ENCODE measurements at places on chromosomes 3 and 15.

DNA sequence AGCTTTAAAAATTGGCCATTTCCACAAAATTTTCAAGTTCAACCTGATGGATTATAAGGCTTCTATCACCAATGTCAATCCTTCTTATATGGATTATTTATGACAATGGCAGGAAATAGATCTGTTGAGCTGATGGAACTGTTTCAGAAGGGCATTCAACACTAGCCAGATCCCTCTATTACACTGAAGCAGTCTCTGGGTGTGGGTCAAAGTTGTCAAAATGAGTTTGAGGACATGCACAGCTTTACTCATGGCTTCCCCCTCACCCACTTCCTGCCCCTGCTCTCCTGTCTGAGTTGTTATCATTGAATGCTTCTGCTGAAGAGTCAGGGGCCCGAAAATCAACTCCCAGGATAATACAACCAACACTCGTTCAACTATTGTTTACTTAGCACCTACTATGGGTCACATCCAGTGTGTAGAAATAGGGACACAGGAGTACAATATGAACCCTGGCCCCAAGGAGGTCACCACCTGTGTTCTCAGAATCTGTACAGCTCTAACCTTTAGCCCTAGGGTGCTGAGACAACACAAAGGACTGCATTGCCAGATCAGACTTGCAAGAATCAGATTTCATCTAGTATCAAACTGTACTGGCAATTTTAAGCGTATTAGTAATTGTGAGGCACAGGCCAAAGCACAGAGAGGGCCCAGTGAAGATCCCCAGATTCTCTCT, 41.7 kb upstream of the FAM3D start:
- no peak for DNase-seq

GRCh38 chr15:40338041-40338657, 2.6 kb downstream of the CCDC9B start:
- peak; percentile 68 for DNase-seq

DNA sequence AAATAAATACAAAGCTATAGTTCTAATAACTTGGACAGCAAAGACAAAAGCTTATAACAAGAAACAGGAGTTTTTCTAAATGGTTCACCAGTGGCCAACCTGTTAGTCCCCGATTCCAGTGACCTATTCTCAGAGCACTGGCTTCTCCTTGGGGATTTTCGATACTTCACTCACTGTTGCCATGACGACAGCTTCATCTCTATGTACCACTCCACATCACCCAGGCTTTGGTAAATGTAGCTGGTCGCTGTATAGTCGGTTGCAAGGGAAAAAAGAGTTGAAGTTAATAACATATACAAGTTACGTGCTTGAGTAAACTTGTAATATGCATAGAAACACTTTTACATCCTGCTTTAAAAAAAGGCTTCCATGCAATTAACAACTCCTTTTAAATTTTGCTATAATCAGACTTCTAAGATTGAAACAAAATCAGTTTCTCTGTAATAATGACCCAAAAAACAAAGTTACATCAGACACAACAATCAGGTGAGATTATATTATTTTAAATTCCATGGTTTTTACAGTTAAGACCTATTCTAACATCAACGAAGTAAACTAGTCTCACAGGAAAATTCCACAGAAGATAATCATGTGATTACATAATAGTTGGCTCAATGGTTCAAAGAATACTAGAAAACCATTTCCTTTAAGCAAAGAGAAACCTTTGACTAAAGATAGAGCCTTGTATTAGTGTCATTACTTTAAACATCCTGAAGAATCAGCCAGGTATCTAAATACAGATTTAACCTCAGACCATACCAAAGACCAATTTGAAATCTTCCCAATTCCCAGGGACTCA, 2.9 kb downstream of the CCNL1 start:
- DNase-seq: no peak

- peak; percentile 70 for DNase-seq
Measured at GRCh38 chr3:157493627-157494550, 9.3 kb downstream of the VEPH1 start.

DNA sequence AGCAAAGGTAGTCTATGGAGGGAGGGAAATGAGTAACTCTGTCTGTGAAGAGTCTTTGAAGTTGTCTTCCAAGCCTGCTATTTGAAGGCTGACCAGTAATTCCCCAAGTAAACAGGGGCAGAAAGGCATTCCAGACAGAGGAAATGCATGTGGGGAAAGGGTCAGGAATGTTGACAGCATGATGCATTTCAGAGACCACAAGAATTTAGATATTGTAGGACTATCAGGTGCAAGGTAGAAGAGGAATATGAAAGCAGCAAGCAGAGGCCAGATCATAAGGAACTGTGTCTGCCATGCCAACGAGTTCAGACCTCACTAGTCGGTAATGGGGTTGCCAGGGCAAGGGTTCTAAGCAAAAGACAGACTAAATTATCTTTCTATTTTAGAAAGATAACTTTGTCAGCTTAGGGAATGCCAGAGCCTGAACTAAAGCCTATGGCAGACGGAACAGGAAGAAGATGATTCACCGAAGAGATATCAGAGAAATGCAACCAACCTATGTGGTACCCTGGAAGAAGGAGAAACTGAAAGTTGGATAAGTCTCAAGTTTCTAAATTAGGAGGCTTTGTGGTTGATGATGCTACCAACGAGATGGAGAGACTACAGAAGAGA, 327.0 kb upstream of the RORA start:
- peak; percentile 71 for DNase-seq

- peak; percentile 8 for DNase-seq
Measured at GRCh38 chr3:123552095-123552714, 32.6 kb downstream of the HACD2 start.

DNA sequence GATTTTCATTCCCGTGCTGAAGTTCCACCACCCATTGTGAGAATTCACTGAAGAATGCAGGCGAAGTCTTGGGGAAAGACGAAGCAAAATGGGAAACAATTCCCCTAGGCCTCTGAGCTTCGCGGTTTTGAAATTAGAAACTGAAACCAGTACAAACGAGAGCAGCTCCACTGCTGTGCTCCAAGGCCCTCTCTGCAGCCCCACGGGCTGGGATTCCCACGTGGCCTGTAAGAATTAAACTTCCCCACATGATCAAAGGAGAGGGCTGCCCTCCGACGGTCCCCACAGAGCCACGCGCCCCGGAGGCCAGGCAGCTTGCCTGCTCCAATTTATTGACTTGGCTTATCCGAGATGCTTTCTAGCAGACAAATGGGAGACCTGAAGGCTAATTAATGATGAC, 144.0 kb downstream of the GREM1 start:
- DNase-seq: peak; percentile 88

GRCh38 chr15:52963865-52964264, 173.7 kb upstream of the ONECUT1 start:
- DNase-seq: no peak

GRCh38 chr3:82640254-82640653, 878.8 kb upstream of the GBE1 start:
- no peak for DNase-seq

GRCh38 chr15:96947296-96948229, 617.1 kb downstream of the NR2F2 start:
- no peak for DNase-seq

DNA sequence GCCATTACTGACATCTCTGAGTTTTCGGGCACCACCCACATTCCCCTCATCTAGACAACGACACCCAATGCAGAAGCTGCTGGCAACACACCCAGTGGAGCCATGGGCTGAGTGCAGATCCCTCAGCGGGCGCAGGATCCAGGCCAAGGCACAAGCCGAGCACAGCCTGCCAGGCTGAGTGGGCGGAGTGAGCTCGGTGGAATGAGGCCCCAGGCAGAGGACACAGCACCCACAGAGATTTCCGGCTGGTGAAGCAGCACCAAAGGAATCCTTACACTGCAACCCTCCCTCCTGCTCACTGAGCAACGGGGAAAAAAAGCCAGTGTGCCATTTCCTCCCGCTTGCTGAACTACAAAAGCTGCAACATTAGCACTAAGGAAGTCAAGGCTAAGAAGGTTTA, 34.3 kb downstream of the ZMAT3 start:
- DNase-seq: peak; percentile 58

GRCh38 chr3:4584456-4585249, 91.5 kb downstream of the ITPR1 start:
- no peak for DNase-seq

DNA sequence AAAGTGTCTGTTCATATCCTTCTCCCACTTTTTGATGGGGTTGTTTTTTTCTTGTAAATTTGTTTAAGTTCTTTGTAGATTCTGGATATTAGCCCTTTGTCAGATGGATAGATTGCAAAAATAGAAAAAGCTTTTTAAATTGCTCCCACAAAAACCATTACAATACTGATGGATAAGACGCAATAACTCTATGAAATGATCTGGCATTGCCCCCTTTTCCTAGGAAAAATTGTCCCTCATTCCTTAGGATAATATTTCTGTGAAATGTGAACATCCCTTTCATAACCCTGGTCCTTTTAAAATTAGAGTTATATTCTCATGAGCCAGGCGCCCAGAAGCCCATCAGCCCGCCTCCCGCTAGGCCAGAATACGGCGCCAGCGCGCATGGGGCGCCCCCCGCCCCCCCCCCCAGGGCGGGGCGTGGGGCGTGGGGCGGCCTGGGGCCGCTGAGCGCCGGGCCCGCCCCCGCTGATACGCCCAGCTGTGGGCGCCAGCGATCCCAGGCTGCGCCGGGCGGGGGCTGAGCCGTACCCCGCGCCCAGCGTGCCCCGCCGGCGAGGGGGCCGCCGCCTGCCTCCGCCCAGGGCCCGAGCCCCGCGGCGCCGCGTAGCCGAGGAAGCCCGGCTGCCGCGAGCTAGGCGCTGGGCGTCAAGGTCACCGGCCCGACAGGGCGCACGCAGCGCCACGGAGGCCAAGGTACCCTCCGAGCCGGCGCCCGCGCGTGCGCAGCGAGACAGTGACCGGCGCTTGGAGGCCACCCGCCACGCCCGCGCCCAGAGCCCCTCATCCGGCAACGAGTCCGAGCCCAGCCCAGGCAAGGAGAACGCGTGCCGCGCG, 11.1 kb upstream of the ROPN1B start:
- no peak for DNase-seq

GRCh38 chr3:167773584-167773983, 38.1 kb downstream of the SERPINI1 start:
- DNase-seq: no peak

DNA sequence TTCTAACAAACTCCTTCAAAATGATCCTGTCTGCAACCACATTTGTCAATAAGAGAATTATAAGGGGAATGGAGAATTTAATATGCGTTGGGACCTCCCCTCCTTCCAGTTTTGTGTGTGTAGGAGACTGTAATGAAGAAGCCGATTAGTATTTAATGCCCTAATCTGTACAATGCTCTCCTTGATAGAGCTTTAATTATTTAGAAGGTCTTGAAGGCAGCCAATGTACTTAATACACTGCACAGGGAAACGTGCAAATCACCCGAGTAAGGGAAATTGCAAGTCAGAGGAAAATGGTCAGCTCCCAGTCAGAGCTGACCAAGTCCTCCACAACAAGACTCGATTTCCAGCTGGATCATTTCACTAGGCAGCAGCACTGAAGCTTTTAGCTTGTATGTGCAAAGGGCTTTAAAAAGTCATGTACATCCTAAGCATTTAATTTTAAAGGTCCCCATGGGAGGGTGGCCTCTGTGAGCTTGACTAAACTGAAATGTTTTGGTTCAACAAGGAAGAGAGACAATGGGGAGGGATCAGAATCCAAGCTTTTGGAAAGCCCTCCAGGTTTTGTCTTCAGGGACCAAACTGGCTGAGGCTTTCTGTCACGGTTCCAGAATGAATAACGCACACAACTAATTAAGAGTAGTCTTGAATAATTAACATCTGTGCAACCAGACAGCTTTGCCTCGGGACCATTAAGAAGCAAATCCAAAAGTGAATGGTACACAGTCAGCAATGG, 159.8 kb upstream of the MITF start:
- DNase-seq: no peak

GRCh38 chr3:15102836-15103235, 3.9 kb upstream of the RBSN start:
- DNase-seq: no peak

DNA sequence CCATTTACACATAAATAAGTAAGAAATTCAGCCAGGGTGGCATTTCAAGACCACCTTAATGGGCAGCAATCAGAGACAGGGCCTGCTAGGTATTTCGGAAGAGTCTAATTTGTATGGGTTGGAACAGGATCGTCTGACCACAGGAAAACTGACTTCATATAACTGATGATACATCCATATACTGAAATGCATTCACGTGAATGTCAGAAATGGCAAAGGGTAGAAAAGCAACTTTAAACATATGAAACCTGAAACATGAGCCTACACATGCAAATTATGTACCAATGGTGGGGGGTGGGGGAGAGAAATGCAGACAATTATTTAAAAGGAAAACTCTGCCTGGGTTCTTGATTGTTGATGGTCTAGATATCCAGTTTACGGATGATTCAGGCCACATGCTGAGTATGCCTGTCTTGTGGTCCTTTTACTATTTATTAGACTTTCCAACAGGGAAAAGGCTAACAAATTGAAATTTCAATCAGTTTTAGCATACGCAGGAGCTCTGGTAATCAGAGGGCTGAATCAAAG, 582.2 kb downstream of the FOXP1 start:
- DNase-seq: peak; percentile 31

GRCh38 chr3:191283400-191283799, 45.8 kb upstream of the CCDC50 start:
- no peak for DNase-seq

- DNase-seq: peak; percentile 33
Measured at GRCh38 chr3:4904811-4905695, 74.2 kb upstream of the BHLHE40 start.

DNA sequence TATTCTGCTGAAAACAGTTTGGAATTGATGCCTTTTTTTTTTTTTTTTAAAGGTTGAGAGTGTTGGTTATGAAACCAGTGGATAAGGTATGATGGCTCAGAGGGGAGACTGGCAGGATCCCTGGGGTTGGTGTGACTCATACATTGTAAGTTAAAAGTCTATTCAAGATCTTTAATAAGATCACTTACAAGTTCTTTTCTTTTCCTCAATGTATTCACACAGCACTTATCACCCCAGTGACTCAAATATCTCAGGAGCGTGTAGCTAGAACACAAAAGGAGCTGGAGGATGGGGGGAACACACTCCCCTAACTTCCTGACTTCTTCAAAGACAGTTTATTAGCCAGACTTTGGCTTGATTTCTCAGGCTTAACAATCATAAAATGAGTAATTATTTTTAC, 285.3 kb downstream of the SV2B start:
- peak; percentile 55 for DNase-seq

GRCh38 chr3:194005930-194006501, 129.9 kb upstream of the HES1 start:
- no peak for DNase-seq

- peak; percentile 35 for DNase-seq
Measured at GRCh38 chr3:39668420-39668819, 141.0 kb upstream of the MYRIP start.

- DNase-seq: no peak
Measured at GRCh38 chr3:20424086-20424485, 238.1 kb upstream of the SGO1 start.

DNA sequence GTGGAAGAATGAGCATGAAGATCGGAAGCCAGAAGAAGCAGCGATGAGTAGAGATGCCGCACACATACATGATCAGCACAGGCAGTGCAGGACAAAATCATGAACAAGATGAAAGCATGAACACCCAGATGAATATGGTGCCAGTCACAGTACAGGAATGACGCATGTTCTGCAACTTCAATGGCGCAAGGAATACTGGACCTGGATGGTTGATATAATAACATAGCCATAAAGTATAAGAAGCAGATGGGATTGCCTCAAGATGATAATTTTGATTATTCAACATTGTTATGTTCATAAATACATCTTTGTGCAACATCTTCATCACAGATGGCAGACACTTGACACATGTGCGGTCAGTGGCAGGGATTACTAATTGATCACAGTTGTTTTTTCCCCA, 59.7 kb upstream of the SLCO3A1 start:
- DNase-seq: peak; percentile 5

- no peak for DNase-seq
Measured at GRCh38 chr3:6989608-6990291, 128.8 kb downstream of the GRM7 start.

GRCh38 chr3:111610612-111611054, 15.5 kb upstream of the ZBED2 start:
- no peak for DNase-seq
